ENCODE measurements at places on chromosomes 6 and 20.

- peak; percentile 11 for DNase-seq
Measured at GRCh38 chr20:10077081-10077471, 42.3 kb downstream of the ANKEF1 start.

DNA sequence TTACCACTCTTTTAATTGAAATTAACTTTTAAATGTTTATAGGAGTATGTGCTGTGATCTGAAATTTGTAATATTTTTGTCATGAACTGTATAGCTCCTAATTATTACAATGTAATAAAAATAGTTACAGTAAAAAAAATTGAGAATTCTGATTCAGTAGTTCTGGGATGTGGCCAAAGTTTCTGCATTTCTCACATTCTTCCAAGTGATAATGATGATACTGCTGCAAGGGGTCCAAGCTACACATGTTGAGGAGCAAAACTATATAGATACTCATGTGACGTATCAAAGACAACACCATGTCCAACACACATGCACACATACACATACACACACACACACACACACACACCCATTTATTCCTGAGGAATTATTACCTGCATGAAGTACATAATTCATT is 71.0 kb upstream of the FAM83B start:
- no peak for DNase-seq

DNA sequence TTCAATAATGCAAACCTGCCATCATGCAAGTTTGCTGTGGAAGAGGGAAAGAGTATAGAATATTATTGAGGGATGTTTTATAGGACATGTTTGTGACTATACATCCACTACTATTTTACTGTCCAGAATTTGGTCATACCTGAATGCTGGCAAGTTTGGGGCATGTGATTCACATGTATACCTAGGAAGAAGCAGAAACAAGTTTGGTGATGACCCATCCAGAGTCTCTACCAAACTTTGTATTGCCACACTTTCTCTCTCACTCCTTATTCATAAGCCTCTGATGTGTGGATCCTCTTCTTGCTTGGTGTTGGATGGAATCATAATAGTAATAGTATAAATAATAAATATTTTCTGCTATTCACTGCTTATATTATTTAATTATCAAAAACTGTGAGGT is 108.5 kb upstream of the FLRT3 start:
- DNase-seq, result no peak

DNA sequence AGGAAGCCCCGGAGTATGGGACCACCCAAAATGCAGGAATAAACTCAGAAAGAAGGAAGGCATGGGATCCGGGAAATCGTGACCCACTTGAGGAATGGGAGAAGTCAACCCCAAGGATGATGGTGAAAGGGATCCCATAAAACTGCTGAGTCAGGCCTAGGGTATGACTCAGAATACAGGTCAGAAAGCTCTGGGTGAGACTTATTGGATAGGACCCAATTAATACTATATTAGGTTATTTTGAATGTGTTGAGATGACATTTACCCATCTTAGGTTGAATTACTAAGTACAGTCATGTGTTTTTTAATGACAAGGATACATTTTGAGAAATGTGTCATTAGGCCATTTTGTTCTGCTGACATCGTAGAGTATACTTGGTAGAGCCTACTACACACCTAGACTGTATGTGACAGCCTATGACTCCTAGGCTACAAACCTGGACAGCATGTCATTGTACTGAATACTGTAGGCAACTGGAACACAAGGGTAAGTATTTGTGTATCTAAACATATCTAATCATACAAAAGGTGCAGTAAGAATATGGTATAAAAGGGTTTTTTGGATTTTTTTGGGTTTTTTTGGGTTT is 17.1 kb upstream of the HIVEP1 start:
- no peak for DNase-seq

DNA sequence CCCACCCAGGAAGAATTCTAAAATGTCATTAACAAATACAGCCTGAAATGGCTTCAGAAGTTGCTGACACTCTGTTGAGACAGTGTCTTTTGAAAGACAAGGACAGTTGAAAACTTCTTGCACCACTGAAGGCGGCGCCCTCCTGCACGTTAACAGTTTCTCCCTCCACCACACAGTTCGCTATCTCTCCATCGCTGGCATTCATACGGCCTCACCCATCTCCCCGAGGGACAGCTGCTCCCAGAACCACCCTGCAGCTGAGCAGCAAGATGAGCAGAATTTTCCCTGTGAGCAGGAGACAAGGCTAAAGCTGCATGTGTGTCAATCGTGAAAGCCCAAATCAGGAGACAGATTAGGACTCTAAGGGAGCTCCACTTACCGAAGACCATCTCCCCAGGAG is 113.3 kb downstream of the LY86 start:
- DNase-seq, result no peak

DNA sequence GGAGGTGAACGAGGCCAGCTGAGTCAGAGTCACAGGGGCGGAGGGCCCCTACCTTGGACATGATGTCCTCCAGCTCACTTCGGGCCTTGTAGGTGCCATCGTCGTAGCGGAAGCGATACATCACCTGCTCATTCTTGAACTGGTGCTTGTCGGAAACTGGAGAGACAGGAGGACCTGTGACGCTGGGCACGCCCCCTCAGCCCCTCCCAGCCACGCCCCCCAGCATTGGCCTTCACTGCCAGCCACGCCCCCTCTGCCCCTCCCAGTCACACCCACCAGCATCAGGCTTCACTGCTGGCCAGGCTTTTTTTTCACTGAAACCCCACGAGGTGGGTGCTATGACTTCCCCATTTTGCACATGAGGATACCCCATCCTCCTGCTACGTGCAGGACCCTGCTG is 148.2 kb downstream of the PREX1 start:
- DNase-seq, result no peak

- DNase-seq, result no peak
Measured at GRCh38 chr6:56951049-56951831, 3.7 kb upstream of the BEND6 start.

- DNase-seq, result no peak
Measured at GRCh38 chr6:53236241-53236640, 87.6 kb upstream of the GCM1 start.

- DNase-seq, result peak; percentile 54
Measured at GRCh38 chr6:119742188-119742803, 392.7 kb upstream of the MAN1A1 start.

GRCh38 chr6:113366505-113366904 is 490.6 kb upstream of the MARCKS start:
- no peak for DNase-seq

DNA sequence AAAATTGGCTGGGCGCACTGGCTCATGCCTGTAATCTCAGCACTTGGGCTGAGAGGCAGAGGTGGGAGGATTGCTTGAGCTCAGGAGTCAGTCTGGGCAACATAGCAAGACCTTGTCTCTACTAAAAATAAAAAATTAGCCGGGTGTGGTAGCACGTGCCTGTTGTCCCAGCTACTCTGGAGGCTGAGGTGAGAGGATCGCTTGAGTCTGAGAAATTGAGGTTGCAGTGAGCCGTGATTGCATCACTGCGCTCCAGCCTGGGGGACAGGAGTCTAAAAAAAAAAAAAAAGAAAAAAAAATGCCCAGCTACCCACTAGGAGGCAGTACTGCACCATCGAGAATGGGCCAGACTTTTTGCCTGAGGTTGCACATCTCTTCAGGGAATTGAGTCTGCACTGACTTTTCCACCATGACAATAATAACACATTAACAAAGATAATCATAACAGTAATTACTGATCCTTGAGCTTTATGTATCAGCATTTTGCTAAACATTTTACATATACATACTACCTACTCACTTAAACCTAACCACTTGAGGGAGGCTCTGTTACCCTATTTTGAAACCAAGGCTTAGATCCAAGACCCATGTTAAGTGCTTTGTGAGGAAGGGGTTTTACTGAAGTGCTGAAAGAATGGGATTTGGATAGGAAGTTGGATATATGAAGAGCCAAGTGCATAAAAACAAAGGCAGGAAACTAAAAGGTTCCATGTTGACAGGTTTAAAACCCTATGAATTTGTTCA is 21.0 kb downstream of the SRSF3 start:
- DNase-seq, result peak; percentile 52

- peak; percentile 39 for DNase-seq
Measured at GRCh38 chr20:43840382-43841070, 74.1 kb upstream of the TOX2 start.

DNA sequence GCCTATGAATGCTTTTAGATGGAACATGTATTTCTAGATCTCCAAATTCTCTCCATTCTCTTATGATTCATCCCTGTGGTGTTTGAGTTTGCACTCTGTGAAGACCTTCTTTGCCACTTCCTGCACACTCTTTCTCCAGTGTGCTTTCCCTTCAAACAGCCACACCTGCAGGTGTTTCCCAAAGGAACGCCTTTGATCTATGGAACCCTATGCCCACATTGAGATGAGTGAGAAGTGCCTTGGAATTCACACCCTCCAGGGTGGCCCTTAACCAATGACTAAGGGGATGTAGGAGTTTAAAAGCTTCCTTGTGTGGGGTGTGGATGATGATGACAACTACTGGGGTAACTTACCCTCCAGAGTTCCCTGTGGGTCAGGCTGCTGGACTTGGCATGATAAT is 570.1 kb downstream of the DHX35 start:
- DNase-seq, result no peak

GRCh38 chr6:152094992-152095592 is 287.6 kb downstream of the ESR1 start:
- DNase-seq, result peak; percentile 9

DNA sequence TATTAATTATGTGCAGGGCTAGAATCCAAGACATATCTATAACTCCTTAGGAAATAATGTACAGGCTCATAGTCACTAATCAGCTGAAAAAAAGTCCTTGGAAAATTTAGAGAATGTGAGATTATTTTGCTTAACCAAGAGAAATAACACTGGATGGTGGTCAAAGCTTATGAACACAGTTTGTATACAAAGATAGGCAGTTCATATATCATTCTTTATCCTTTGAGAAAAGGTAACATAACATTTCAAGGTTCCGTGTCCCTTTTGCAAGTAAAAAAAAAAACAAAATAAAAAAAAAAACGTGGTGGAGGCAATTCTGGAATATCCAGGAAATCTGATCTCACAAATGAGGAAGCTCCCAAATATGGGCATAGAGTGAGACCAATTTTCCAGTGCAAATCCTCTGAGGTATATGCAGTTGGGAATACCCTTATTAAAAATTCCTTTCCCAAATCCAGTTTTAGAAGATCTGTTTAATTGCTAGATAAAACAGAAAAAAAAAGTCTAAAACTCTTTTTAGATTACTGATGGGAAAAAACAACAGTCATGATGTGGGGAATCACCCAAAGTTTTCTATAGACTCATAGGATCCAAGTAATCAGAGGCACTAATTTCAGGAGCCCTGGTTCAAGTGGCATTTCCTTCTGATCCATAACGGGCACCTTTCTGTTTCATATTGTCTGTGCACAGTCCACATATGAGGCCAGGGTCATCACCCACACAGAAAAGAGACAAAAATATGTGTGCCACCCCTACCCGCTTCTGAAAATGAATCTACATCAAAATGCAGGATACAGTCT is 17.7 kb upstream of the TNFAIP3 start:
- no peak for DNase-seq

DNA sequence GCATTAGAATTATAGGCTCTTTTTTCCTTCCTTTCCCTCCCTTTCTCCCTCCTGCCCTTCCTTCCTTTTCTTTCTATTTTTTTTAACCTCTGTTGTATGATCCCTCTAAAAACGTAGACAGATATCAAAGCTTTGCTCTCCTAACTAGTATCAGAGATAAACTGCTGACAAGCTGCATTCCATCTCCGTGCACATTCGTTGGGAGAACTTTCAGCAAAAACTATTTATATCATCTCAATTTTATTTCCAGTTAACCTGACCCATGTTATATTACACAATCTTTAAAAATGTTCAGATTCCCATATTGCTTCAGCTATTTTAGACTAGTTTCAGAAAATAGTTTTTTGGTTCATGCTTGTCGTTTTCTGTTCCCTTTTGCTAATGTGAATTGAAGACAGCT is 47.3 kb downstream of the RNF217 start:
- DNase-seq, result no peak

- peak; percentile 83 for DNase-seq
Measured at GRCh38 chr6:125995972-125996580, 9.7 kb downstream of the TRMT11 start.

DNA sequence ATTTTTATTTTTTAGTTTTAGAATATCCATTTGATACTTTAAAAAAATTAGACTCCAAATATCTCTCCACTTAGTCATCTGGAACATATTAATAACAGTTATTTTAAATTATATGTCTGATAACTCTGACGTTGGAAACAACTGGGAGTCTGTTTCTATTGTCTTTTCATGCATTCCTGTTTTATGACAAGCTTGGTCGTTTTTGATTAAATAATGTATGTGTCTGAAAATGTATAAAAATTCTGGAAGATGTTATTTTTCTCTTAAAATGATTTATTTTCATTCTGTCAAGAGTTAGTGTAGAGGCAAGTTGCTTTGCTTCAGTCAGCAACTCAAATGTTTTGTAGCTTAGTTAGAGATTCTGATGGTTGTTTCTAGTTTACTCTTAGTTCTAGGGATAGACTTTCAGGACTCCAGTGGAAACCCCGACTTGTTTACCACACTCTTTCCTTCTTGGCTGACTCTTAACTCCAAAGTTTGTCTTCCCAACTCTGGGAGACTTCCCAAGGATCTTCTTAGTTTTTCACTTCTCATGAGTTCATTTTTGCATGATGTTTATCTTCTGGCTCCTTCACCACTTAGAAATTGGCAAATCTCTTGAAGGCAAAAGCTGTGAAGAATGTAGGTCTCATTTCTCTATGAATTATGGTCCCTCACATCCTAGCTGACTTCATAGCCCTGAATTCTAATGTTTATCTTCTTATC is 190.9 kb downstream of the LAMA2 start:
- DNase-seq, result no peak

DNA sequence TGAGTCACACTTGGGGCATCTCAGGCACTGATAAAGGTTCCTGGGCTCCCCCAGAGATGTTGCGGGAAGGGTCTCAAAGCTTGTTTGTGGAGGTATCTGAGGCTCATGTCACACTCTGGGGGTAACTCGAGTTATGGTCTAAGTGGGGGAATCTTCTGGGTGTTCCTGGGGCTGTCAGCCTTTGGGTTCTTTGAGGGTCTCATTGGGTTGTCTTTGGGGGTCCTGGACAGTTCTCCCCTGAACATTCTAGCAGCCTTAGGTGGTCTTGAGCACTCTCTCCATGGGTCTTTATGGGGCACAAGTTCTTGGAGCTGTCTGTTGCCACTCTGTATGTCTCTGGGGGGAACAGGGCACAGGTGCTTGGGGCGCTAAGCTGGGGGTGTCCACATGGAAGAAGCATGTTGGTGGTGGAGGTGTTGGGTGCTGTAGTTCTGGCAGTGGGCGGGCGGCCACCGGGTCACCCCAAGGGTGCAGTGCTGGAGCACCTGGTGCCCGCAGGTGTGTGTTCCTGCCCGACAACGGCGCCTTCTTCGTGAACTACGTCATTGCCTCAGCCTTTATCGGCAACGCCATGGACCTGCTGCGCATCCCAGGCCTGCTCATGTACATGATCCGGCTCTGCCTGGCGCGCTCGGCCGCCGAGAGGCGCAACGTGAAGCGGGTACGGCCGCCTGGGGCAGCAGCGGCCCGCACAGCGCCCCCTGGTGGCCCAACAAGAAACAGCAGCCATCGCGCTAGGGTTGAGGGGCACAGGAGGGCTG is 7.1 kb upstream of the CAPN11 start:
- DNase-seq, result peak; percentile 81

DNA sequence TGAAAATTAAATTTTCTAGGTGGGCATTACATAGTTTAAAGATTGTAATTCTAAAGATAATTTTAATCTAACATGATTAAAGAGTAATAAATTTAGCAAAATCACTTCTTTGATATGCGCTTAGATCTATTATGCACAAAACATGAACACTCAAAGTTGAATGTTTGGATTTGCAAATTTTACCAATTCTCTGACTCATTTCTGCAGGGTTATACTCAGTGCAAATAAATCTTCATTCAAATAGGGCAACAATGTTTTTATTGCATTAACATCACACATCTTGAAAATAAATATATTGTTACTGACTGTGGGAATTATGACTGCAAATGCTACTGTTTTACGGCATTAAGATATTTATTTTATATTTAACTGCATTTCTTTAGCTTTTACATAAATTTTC is 110.7 kb downstream of the OGFRL1 start:
- no peak for DNase-seq
